ENCODE measurements at places on chromosomes 1 and 21.

DNA sequence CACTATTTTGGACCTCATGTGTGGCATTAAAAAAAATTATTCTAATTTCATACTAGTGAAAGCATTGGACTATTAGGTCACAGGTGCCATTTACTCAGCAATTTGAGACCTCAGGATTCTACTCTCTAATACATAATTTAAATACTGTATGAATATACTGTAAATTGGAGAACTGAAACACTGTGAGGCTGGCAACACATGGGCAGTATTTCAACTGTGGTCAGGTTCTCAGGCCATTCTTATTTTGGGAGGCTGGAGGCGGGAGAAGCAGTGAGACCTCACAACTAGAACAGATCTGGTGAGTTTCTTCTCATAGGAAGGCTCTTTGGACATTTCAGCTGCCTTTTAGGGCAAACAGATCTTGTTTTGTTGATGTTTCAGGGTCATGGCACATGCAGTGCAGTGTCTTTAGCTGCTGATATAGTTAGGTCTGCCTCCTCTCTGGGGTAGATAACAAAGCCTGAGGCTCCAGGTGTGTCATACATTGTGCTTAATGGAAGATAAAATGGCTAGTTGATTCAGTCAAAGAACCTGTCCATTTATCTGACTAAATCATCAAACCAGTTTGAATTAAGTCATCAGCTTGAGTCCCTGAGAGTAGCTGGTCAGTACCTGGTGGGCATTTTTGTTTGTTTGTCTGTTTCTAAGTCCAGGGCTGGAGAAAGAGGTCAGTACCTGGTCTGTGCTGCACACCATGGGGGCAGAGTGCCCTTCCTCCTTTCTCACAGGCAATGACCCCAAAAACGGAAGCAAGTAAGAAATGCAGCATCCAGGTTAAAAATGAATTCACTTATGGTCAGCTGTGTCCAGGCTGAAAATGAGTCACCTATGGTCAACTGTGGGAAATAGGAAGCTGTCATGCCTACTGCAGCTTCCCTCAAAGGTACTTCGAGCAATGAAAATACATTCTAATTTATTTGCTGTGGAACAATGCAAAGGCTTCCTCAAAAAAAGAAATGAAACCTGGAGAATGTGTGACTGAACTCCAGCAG, 216.2 kb downstream of the SDCCAG8 start:
- peak; percentile 83 for DNase-seq

DNA sequence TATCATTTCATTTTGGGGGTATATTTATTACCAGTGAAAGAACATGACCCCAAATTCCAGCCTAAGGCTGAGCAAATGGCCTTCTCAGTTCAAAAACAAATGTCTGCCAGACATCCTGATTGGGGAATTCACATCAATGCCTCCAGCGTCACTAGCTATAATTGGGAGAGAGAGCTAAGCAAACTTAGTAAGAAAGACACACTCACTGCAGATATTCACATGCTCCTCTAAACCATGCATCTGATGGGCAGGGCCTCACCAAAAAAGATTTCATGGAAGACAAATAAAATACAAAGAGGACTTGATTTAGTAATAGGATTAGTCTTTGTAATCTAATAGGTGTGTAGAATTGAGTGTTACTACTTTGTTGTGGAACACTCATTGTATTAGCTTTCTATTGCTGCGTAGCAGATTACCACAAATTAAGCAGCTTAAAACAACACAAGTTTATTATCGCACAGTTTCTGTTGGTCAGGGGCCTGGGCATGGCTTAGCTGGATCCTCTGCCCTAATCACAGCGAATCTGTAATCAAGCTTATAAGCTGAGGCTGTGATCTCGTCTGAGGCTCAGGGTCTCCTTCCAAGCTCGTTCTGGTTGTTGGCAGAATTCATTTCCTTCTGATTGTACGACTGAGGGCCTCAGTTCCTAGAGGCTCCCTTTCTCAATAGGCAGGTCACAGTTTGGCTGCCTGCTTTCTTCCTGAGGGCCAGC, 243.0 kb downstream of the PBX1 start:
- DNase-seq: no peak

- no peak for DNase-seq
These were observed 14.1 kb upstream of the MOB3C start for GRCh38 chr1:46630719-46631118.

GRCh38 chr1:10105484-10105883, 72.7 kb downstream of the UBE4B start:
- no peak for DNase-seq

DNA sequence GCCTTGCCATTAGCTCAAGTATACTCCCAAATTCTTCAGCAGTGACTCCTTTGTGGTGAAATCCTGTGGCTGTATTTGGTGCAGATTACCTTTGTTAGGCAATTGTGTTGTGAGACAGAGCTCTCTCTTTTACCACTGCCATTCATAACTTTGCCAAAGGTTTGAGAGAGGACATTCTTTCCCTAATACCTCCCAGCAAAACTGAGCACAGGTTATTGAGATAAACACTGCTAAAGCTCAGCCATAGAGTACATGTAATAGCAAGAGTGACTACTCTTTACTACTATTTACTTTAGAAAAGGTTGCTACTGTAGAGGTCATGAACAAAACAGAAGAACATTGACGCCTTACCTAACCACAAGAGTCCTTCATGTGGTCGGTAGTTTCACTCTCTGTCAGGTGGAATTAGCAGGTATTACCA, 514.0 kb upstream of the ADAMTS5 start:
- DNase-seq: no peak

- DNase-seq: no peak
These were observed 49.4 kb downstream of the TBCE start for GRCh38 chr1:235416662-235417049.

GRCh38 chr1:179867493-179868330, 9.9 kb downstream of the TOR1AIP2 start:
- DNase-seq: peak; percentile 57

DNA sequence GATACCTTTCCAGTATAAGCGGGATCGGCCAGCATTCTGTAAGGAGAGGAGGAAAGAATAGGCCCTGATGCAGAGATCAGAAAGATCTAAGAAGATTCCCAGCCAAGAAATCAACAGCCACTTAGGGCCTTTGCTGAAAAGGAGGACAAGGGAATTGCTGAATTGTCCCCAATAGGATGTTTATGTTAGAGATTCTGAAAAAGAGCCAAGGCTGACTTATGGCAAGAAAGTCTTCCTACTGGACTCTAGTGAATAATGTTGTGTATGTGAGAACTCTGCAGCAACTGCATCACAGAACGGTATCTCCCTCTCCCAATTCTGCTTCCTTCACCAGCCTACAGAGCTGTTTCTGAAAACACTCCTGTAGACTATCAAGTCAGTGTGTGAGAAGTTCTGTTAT, 298.0 kb upstream of the CXADR start:
- DNase-seq: no peak

GRCh38 chr1:198934901-198935305, 296.1 kb downstream of the PTPRC start:
- no peak for DNase-seq

GRCh38 chr1:233020426-233020825, 70.0 kb downstream of the NTPCR start:
- DNase-seq: no peak

GRCh38 chr1:173507205-173507846, 30.2 kb downstream of the PRDX6 start:
- no peak for DNase-seq

Measured in inflammatory macrophage treated with lipopolysaccharide for 4 hours (primary cell).